ENCODE measurements at places on chromosomes 16 and 17.
A peak's percentile ranks its signal among the peaks of the same experiment; 100 is the strongest.

- DNase-seq = no peak
Observed at GRCh38 chr17:20611309-20611708, 31.8 kb downstream of the CDRT15L2 start.

DNA sequence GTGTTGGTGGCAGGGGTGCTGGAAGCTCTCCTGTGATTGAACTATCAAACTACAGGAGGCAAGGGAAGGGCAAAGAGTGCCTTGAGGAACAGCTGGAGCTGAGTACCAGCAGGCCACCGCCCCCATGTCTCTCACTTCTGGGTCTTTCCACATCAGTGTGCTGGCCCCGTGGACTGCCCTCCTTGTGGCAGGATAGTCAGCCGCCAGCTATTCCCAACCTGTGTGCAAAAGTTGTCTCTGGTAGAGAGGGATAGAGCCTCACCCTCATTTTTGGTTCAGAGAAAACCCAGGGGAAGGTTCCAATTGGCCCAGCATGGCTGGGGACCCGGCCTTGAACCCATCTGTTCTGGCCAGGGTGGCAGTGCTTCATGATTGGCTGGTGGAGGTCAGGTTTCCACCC lies 211.8 kb downstream of the IRF8 start:
- no peak for DNase-seq

GRCh38 chr17:62186841-62187240 lies 121.8 kb upstream of the MED13 start:
- DNase-seq = no peak

- peak; percentile 86 for DNase-seq
Observed at GRCh38 chr17:79728169-79728907, 2.4 kb upstream of the ENPP7 start.

DNA sequence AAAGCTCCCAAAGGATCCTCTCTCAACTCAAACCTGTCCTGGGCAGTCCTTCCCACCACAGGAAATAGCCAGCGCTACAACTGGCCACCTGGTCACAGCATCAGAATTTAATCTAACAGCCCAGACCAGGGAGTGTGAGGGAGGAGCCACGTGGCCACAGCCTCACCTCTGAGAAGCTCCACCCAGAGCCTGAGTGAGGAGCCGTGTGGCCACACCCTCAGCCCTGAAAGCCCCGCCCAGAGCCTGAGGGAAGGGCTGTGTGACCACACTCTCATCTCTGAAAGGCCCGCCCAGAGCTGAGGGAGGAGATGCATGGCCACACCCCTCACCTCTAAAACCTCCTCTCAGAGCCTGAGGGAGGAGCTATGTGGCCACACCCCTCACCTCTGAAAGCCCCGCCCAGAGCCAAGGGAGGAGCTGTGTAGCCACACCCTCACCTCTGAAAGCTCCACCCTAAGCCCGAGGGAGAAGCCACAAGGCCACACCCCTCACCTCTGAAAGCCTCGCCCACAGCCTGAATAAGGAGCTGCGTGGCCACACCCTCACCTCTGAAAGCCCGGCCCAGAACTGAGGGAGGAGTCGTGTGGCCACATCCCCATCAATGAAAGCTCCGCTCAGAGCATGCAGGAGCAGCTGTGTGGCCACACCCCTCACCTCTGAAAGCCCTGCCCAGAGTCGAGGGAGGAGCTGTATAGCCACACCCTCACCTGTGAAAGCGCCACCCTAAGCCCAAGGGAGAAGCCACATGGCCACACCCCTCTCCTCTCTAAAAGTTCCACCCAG lies 28.6 kb downstream of the SLC38A8 start:
- peak; percentile 72 for DNase-seq

- DNase-seq = no peak
Observed at GRCh38 chr17:8947201-8947600, 18.3 kb downstream of the PIK3R5 start.

DNA sequence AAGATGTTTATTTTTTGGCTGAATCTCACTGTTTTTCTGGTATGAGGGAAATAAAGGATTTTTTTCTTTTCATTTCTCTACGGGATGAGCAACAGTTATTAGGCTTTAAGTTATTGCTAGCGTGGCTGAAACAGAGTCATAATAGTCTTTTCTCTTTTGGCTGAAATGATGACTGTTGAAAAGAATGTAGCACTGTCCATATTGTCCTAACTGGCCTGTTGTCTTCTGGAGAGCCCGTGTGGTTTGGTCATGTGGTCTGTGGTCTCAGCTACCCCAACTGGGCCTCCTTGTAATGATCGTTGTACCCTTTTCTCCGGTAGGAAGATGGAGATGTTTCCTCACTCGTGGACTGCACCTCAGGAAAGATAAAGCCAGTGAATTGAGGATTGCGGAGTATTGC lies 36.6 kb downstream of the EPN2 start:
- DNase-seq = no peak

DNA sequence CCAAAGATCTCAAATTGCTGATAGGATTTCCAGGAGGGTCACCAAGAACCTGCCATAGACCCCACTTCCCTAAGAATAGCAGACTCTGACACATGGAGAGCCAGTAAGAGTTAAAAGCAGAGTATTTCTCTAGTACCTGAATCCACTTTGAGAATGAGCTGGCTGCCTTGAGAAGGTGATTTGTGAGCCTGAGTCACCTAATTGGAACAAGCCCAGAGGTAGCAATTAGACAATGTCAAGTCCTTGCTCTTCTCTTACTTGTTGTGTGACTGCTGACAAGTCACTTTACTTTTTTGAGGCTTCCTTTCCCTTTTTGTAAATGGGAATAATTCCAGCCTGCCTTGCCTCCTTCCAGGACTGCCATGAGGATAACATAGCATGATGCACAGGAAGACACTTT lies 76.1 kb upstream of the ASIC2 start:
- DNase-seq = no peak

- no peak for DNase-seq
Observed at GRCh38 chr16:52535076-52535475, 11.9 kb downstream of the TOX3 start.

GRCh38 chr16:49277386-49277742 lies 4.3 kb downstream of the CBLN1 start:
- no peak for DNase-seq

GRCh38 chr17:74340470-74341023 lies 14.5 kb downstream of the KIF19 start:
- peak; percentile 44 for DNase-seq

All from glutamatergic neuron (in vitro differentiated cells).